ENCODE measurements at places on chromosomes 3 and 15.

GRCh38 chr15:89104172-89104564 is 15.9 kb downstream of the ABHD2 start:
- no peak for DNase-seq

- no peak for DNase-seq
Observed at GRCh38 chr15:48242015-48242414, 35.9 kb downstream of the SLC12A1 start.

- no peak for DNase-seq
Observed at GRCh38 chr15:73982222-73982962, 9.7 kb downstream of the STOML1 start.

GRCh38 chr15:88899251-88899650 is 3.9 kb upstream of the HAPLN3 start:
- no peak for DNase-seq

GRCh38 chr3:186457236-186457635 is 86.9 kb downstream of the CRYGS start:
- no peak for DNase-seq

DNA sequence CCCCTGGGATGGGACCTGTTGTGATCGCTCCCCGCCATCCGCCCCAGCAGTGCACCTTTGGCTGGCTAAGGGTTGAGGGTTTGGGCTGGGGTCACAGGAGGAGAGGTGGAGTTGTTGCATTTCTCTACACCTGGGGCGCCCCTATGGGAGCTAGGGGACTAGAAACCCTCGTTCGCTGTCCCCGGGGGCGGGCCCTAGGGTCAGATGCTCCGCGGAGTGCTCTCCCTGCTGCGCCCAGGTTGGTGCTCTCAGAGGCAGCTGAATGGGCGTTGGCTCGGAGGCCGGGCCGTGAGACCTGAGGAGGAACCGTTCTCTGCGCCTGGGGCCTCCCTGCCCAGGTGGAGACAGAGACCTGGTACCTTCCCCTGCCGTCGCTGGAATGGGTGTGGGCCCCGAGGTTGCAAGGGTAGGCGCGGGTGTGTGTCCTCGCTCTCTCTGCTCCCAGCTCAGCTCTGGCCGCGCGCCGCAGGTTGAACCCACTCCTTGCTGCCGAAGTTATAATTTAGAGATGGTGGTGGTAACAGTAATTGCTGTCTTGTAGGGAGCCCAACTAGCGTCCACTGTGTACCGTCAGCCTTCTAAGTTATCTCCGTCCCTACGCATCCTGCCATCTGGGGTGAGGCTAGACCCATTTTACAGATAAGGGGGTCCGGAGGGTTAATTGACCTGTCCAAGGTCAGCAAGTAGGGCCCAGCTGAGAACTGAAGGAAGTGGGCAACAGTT is 965 bp downstream of the FLNB start:
- no peak for DNase-seq

DNA sequence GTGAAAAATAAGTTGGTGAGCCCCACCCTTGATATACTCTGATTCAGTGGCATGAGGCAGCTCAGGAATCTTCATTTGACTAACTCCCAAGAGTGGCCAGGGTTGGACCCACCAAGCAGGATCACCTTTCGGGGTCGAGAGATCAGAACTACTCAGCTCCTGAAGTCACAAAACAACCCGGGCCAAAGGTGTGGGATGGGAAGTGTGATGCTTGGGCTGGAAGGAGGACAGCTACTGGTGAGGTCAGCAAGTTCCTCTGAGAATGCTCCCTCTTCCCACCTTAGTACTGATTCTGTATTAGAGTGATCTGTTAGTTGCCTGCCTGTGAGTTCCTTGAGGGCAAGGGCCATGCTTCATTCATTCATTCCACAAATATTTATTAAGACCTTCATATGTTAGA is 15.1 kb downstream of the ESYT3 start:
- DNase-seq: no peak

GRCh38 chr3:58563386-58564035 is 13.7 kb downstream of the FAM107A start:
- no peak for DNase-seq

DNA sequence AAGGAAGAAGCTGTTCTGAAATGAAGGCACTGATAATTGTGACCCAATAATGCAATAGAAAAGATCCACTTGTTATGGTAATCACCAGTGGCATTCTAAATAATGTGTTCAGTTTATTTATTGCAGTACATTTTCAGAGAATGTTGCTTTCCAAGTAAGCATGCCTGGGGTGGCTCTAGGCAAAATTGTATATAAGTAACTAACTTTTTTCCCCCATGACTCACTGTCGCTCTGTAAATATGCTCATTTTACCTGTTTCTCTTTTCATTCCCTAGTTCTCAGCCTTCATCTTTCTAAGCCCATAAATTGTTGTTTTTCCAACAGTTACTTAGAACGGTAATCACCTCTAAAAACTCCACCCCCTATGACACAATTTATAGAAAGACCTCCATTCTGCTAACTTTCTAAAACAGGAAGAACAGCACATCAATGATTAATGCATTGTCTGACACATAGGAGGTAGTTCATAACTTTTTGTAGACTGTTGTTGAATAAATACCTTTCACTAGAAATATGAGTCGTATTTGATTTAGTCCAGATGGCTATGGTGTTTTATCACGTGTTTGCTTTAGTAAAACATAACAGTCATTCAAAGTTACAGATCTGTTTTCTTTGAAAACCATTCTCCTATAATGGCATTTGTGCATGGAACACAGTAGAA is 143.1 kb downstream of the LSAMP start:
- DNase-seq: no peak

GRCh38 chr15:52076889-52077781 is 35.4 kb downstream of the BCL2L10 start:
- no peak for DNase-seq

GRCh38 chr3:166052440-166052839 is 215.2 kb upstream of the BCHE start:
- DNase-seq: no peak
